ENCODE measurements at places on chromosomes 7 and 10. TPM values are rescaled to one million over a fixed set of nuclear protein-coding genes. Genes with fewer than 3 reads are reported as not detected.

- peak overlapping the region; percentile 86 for H3K27ac ChIP-seq
- no peaks in the 10 kb centered on the region for H3K36me3 ChIP-seq
- H3K4me3 ChIP-seq: peak overlapping the region; percentile 80
- H3K4me1 ChIP-seq: peaks cover 34% of the 10 kb centered on the region
- H3K27me3 ChIP-seq: peaks cover 2% of the 10 kb centered on the region
Measured at GRCh38 chr10:110535958-110536891, 31.3 kb upstream of the SMC3 start.

DNA sequence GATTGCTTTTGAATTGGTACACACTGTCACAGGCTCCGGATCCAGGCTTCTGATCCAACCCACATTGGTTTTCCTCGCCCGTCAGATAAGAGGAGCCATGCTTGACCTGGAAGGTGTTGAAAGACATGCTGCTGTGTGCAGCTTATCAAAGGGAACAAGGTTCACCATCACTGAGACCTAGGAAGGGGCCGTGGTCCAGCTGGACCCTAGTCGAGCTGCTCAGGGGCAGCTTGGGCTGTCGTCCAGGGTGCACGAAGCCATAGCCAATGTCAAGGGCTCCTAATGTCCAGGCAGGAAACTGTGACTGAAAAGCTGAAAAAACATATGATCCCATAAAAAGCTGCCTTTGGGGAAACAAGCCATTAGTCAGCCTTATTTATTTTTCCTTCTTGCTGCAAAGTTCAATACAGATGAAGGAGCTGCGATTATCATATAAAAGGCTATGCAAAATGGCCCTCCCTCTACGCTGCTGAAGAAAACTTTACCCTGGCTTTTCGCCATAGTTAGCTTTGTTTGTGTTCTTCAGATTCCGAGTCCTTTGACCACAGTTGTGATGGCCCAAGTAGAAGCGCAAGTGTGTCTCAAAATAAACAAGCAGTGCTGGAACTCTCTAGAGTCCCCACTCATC, 118.0 kb downstream of the CREB5 start:
- H3K27ac ChIP-seq: no peak overlapping the region
- H3K27me3 ChIP-seq: no peaks in the 10 kb centered on the region

GRCh38 chr7:157267956-157268355, 68.8 kb upstream of the DNAJB6 start:
- no peak overlapping the region for H3K27ac ChIP-seq
- no peak overlapping the region for H3K4me3 ChIP-seq
- no peak for DNase-seq

- no peaks in the 10 kb centered on the region for H3K36me3 ChIP-seq
- peaks cover 42% of the 10 kb centered on the region for H3K27me3 ChIP-seq
- DNase-seq: no peak
- peaks cover 26% of the 10 kb centered on the region for H3K4me1 ChIP-seq
Measured at GRCh38 chr10:11683529-11684320, 58.5 kb upstream of the ECHDC3 start.

DNA sequence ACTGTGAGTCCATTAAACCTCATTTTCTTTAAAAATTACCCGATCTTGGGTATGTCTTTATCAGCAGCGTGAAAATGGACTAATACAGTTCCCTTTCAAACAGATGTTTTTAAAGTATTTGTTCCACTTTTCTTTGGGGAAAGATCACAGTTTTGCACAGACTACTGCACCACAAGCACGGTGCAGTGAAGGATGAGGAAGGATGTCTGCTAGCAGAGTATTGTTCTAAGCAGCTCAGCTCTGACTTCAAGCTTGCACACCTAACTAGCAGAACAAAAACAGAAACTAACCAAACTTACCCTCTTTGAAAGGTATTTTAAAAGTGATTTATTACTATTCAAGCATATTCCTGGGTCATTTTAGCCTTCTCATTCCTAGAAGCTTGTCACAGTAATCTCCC, 20.0 kb downstream of the THNSL1 start:
- peaks cover 9% of the 10 kb centered on the region for H3K27me3 ChIP-seq
- DNase-seq: no peak
- H3K4me3 ChIP-seq: no peak overlapping the region
- no peaks in the 10 kb centered on the region for H3K36me3 ChIP-seq
- H3K4me1 ChIP-seq: peaks cover 19% of the 10 kb centered on the region

DNA sequence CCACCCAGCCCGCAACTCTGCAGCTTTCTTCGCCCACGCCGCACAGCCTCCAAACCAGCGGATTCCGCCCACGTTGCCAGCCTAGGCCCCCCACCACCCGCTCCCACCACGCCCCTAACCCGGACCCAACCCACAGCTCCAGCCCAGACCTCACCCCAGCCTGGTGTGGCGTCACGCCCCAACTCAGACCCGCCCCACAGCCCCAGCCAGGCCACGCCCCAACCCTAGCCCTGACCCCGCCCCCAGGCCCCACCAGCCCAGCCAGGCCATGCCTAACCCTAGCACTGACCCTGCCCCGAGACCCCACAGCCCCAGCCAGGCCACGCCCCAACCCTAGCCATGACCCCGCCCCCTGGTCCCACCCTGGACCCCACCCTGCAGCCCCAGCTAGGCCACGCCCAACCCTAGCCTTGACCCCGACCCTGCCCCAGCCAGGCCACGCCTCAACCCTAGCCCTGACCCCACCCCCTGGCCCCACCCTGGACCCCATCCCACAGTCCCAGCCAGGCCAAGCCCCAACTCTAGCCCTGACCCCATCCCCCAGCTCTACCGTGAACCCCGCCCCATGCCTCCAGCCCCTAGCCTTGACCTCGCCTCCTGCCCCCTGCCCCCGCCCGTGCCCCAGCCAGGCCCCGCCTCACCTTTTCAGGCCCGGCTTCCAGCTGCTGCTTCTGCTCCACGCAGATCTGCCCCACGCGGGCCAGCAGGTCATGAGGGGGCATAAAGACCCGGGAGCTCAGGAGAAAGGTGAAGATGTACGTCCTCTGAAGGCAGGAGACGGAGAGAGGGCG, 64.0 kb downstream of the RASGEF1A start:
- no peak for DNase-seq
- H3K4me1 ChIP-seq: no peaks in the 10 kb centered on the region
- H3K36me3 ChIP-seq: no peaks in the 10 kb centered on the region
- H3K27me3 ChIP-seq: no peaks in the 10 kb centered on the region

DNA sequence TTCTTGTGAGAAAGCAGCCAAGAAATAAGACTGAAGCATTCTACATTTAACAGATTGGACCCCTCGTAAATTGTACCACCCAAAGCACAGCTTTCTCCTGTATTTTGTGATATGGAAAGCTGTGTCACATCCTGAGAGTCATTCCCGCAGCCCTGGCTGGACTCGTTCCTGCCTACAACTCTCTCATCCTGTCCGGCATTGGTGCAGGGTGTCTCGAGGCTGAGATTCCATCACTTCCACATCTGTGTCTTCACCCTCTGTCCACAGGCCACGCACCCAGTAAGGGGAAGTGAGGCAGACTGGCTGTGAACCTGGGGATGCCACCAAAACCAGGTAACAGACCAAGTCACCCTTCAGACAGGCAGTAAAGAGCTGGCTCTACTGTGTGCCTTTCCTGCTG, 146.2 kb upstream of the KLF6 start:
- H3K4me1 ChIP-seq: peaks cover 16% of the 10 kb centered on the region
- peaks cover 6% of the 10 kb centered on the region for H3K27me3 ChIP-seq
- no peaks in the 10 kb centered on the region for H3K36me3 ChIP-seq
- no peak for DNase-seq
- no peak overlapping the region for H3K4me3 ChIP-seq

GRCh38 chr10:44347609-44348400, 37.1 kb downstream of the CXCL12 start:
- H3K4me1 ChIP-seq: peaks cover 11% of the 10 kb centered on the region
- H3K27ac ChIP-seq: no peak overlapping the region
- no peaks in the 10 kb centered on the region for H3K36me3 ChIP-seq

- H3K4me3 ChIP-seq: no peak overlapping the region
- H3K27me3 ChIP-seq: peaks cover 8% of the 10 kb centered on the region
- H3K4me1 ChIP-seq: no peaks in the 10 kb centered on the region
Measured at GRCh38 chr10:12589291-12589690, 239.9 kb downstream of the CAMK1D start.

DNA sequence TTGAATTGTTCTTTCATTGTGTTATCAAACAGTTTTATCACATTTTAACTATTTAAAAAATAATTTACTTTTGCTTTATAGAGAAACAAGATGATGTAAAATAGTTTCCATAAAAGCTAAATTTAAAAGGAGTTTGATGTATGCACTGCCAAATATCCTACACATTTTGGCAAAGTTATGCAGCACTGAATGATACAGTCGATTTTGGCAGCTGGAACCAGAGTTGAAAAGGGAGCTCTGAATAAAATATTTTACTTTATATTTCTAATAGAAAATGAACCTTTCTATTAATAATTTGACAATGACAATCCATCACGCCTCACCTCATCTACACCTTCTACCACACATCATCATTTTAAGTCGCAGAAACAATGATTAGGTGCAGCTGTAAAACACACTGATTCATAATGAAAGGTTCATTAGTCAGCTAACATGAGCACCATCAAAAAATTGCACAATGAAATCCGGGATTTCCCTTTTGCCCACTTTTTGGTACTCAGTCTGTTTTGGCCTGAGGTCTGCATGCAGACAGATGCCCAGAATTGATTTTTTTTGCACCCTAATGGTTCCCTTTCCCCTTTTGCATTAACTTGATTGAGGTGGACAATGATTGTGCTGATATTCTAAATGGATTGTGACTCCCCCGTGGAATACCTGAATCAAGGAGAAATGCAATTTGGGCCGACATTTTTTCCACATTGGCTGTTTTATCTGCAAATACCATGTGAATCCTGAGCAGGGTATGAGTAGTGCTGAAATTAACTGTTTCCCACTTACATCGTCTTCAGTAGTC, 105.8 kb downstream of the THSD7A start:
- H3K36me3 ChIP-seq: no peaks in the 10 kb centered on the region
- no peak for DNase-seq
- H3K27me3 ChIP-seq: no peaks in the 10 kb centered on the region
- H3K27ac ChIP-seq: no peak overlapping the region
- no peaks in the 10 kb centered on the region for H3K4me1 ChIP-seq

DNA sequence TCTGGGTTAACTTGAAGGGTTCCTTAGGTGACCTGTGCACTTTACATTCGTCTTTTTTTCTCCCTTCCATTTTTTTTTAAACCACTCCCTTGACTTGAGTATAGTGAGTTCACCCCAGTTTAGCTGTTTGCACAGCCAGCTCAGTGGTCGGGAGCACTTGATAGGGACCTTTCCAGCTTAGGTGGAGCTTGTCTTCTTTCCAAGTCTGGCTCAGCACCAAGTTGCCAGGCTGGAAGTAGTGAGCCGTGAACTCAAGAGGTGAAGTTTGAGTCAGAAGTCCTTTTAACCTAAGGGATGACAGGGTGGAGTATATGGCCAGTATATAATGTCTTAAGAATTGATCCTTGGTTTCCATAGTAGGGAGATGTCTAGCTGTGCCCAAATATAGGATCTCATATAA, 7.2 kb downstream of the DNAH11 start:
- DNase-seq: no peak
- no peaks in the 10 kb centered on the region for H3K36me3 ChIP-seq
- H3K27me3 ChIP-seq: no peaks in the 10 kb centered on the region
- no peak overlapping the region for H3K27ac ChIP-seq

- no peak for DNase-seq
- no peaks in the 10 kb centered on the region for H3K36me3 ChIP-seq
- H3K27me3 ChIP-seq: peaks cover 2% of the 10 kb centered on the region
- H3K4me3 ChIP-seq: no peak overlapping the region
- H3K4me1 ChIP-seq: peaks cover 18% of the 10 kb centered on the region
Measured at GRCh38 chr10:115985786-115986185, 287.2 kb downstream of the GFRA1 start.

- peak; percentile 98 for DNase-seq
- no peaks in the 10 kb centered on the region for H3K36me3 ChIP-seq
- peak overlapping the region; percentile 74 for H3K27ac ChIP-seq
- H3K4me3 ChIP-seq: peak overlapping the region; percentile 25
Measured at GRCh38 chr7:36303202-36304098, 86.2 kb upstream of the ANLN start.

DNA sequence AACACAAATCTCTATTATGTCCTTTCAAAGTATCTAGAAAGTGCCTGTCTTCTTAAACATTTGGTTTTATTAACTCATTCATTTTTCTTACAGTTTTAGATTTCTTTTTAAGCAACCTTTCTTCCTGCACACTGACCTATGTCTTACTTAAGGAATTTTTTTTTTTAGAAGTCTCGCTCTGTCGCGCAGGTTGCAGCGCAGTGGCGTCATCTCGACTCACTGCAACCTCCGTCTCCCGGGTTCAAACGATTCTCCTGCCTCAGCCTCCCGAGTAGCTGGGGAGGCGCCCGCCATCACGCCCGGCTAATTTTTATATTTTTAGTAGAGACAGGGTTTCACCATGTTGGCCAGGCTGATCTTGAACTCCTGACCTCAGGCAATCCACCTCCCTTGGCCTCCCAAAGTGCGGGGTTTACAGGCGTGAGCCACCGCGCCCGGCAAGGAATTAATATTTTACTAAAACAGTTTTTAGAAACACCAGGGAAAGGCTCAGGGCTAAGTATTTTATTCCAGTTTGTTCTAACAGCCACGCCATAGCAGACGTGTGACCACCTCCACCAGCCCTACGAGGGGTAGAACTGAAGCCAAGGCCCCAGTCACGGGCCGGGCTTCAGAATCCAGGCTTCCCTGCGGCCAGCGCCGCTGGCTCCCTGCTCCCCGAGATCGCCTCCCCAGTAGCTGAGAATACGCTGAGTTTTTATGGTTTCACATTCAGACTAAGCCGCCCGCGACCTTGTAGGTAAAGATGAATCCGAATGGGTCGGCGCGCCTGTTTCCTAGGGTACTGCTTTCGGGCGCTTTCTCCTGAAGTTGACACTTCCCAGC, 941 bp upstream of the LUC7L2 start:
- no peak for DNase-seq
- H3K4me3 ChIP-seq: peak overlapping the region; percentile 100
- peaks cover 6% of the 10 kb centered on the region for H3K27me3 ChIP-seq
- H3K27ac ChIP-seq: peak overlapping the region; percentile 99
- peaks cover 17% of the 10 kb centered on the region for H3K36me3 ChIP-seq

- DNase-seq: no peak
- H3K4me1 ChIP-seq: peaks cover 47% of the 10 kb centered on the region
- peaks cover 9% of the 10 kb centered on the region for H3K36me3 ChIP-seq
- peak overlapping the region; percentile 71 for H3K4me3 ChIP-seq
Measured at GRCh38 chr7:80940539-80941207, 21.8 kb upstream of the SEMA3C start.

DNA sequence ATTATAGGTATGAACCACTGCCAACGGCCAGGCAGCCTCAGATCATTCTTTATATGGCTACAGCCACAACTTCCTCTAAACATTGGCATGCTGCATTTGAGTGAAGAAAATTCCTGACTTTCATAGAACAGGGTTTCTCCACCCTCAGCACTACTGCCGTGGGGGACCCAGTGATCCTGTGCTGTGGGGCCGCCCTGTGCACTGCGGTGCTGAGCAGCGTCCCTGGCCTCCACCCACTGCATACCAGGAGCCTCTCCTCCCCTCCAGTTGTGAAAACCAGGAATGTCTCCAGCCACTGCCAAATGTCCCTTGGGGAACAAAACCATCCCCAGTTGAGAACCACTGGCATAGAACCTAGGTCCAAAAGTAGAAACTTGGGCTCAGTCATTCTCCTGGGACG, 15.8 kb downstream of the CNPY1 start:
- H3K4me1 ChIP-seq: peaks cover 15% of the 10 kb centered on the region
- no peak overlapping the region for H3K27ac ChIP-seq
- no peak for DNase-seq
- H3K27me3 ChIP-seq: peaks cover 53% of the 10 kb centered on the region

SLC18A2 gene
- not detected for total RNA-seq

ERVW-1 gene
- total RNA-seq: not detected

CPA2 gene
- not detected for total RNA-seq

SLC29A4 gene
- 0.62 TPM for total RNA-seq

DGKB gene
- 0.67 TPM for total RNA-seq

RASSF4 gene
- total RNA-seq: 0.90 TPM

SERPINE1 gene
- 1,609 TPM for total RNA-seq

DGKI gene
- 1.5 TPM for total RNA-seq

UBTD1 gene
- 38.4 TPM for total RNA-seq

ACHE gene
- 0.21 TPM for total RNA-seq

PFKFB3 gene
- total RNA-seq: 25.4 TPM

All from HFFc6 (cell line).